ENCODE measurements at places on chromosomes 3 and 15.

DNA sequence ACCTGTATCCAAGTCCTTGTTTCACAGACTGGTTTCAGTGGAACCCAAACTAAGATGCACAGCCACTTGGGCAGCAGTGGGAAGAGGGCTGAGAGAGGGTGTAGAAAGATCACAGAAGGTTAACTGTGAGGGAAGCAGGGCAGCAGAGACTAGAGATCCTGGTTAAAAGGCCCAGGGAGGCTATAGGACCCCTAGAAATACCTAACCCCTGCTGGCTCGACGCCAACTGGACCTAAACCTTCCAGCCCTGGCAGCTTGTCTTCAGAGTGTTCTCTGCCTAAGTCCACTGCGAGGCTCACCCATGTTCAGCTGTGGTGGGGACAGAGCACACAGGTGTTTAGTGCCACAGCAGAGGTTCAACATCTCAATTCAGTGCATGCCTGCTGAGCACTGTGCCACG is 96.5 kb downstream of the ZNF621 start:
- no peak for DNase-seq

DNA sequence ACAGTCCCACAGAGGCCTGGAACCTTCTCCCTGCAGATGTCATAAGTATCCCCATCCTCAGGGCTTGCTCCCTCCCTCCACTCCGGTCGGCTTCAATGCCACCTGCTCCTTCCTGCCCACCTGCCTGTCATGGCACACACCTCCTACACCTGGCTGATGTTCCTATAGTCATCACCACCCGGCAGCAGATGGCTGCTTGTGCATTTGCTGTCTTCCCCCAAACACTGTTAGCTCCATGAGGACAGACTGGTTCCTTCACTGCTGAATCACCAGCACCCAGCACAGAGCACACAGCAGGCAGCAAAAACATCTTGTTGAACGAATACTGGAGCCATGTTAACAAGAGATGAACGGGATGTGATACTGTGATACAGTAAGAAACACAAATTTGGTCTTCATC is 14.8 kb downstream of the TARS3 start:
- no peak for DNase-seq

GRCh38 chr15:94346282-94346681 is 114.9 kb downstream of the MCTP2 start:
- no peak for DNase-seq

- DNase-seq, result no peak
Observed at GRCh38 chr15:99957642-99958013, 224.4 kb upstream of the LYSMD4 start.

DNA sequence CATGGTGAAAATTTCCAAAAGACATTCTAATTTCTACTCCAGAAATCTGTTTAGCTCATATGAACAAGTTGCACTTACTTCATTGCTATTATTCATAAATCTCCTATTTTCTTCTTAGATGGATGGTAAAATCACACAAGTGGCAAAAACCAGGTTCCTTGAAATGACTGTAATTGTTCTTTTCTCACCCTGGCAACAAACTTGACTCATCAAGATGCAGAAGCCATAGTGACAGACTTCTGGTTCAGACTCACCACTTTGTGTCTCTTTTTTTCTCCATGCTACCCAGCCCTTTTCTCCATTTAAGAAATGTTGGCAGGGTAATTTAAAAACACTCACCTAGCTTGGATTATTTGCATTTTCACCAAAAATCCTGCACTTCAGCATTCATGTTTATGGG is 82.1 kb downstream of the LRRC28 start:
- no peak for DNase-seq

- DNase-seq, result no peak
Observed at GRCh38 chr3:168844472-168844871, 748.7 kb upstream of the GOLIM4 start.

GRCh38 chr3:13045904-13046568 is 27.2 kb downstream of the IQSEC1 start:
- DNase-seq, result no peak

- DNase-seq, result no peak
Observed at GRCh38 chr15:75194397-75194796, 7.3 kb upstream of the C15orf39 start.

DNA sequence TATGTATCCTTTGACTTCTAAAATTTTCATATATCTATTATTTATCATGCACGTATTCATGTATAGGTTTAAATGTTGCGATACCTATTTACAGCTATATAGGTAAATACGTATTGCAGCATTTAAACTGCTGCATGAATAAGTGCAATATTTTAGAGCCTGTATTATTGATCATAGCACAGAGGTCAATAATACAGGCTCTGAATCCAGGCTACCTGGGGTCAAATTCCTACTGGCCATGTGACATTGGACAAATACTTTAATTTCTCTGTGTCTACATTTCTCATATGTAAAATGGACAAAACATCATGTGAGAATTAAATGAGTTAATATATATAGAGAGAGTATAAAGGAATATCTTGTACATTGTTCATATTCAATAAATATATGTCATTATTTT is 352.9 kb upstream of the ROBO2 start:
- DNase-seq, result no peak

DNA sequence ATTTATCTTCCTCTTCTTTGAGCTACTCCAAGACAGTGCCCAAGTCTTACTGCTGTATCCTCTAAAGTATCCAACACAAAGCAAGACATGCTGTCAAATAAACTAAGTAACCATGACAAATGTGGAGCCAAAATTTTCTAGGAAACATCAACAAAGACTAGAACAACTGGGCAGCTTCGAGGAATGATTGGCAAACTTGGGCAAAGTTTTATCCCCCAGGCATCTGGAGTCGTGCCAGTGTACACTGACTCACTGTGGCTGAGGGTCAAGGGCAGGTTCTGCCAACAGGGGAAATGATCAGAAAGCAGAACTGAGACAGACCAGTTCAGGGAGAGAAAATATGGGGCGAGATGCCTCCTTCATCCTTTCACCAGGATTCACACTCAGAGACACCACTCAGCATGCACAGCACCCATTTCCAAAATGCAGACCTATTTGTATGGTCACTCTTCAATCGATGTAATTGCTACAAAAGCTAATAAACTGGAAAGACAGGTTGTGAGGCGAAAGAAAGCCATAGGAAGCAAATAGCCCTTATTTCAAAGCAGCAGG is 65.8 kb downstream of the MB21D2 start:
- DNase-seq, result no peak

DNA sequence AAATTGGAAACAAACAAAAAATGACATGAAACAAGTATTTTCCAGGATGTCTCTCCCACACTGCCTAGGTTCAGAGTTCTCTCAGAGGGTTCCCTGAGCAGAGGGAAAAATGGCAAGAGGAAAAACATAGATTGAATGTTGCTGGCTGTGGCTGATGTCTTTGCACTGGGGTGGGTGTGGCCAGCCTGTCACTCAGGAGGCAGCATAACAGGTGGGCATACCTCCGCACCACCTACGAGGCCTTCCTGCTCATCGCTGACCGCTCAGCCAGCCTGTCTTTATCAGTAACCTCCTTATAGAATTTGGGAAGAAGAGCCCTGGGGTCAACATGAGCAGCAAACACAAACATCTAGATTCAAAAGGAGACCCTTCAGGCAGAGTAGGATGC is 216.6 kb upstream of the UMPS start:
- DNase-seq, result peak; percentile 82

GRCh38 chr3:107117922-107118536 is 259.2 kb upstream of the CCDC54 start:
- DNase-seq, result peak; percentile 79

DNA sequence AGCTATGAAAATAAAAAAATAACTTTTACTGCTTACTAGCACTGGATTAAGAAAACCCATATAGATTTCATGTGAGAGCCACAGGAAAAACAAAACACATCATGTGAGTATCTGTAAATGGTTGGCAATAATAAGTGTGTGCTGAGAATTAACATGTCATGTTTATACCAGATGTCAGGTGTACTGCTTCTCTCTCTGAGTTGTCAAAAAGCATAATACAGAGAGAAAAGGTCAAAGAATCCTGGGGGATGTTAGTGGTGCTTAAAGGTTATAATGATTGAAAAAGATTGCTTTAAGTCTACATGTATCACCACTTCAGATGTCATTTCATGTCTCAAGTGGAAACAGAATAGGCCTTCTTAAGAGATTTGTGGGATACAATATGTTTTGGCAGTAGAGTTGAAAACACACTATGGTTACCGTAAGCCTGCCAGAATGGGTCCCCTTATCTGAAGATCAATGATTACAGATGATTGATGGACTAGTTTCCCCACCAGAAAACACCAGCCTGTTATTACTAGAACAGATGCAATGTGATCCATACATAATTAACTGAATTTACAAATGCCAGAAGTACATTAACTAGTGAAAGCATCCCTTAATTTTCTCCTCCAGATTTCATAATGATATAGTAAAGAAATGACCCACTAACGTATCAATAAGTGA is 204.1 kb downstream of the CNTN3 start:
- DNase-seq, result no peak

GRCh38 chr3:149473357-149474249 is 894 bp upstream of the TM4SF4 start:
- no peak for DNase-seq

GRCh38 chr3:172987273-172987672 is 153.8 kb downstream of the SPATA16 start:
- DNase-seq, result peak; percentile 72

GRCh38 chr3:54374214-54374852 is 252.0 kb downstream of the CACNA2D3 start:
- DNase-seq, result peak; percentile 82

GRCh38 chr3:176119826-176120225 is 1077.5 kb downstream of the TBL1XR1 start:
- DNase-seq, result no peak

GRCh38 chr3:184741259-184741556 is 29.3 kb upstream of the MAGEF1 start:
- DNase-seq, result no peak

- peak; percentile 49 for DNase-seq
Observed at GRCh38 chr15:39511000-39511915, 69.6 kb upstream of the THBS1 start.

DNA sequence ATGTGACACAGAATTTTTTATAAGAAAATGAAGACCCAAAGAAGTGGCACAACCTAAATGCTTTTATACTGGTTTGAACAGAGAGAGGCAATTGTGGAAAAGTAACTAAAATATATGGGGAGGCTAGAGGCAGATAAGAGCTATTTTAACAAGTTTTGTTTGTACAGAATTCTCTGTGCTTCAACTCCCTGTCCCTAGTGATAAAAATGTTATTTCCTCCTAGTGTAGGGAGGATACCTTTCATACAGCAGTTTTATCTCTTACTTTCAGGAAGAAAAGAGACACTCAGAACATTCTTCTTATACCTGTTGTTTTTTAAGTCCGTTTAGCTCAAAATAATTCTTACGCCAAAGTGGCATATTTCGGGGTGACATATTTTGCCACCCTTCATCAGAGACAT is 21.2 kb upstream of the ZNF639 start:
- no peak for DNase-seq

DNA sequence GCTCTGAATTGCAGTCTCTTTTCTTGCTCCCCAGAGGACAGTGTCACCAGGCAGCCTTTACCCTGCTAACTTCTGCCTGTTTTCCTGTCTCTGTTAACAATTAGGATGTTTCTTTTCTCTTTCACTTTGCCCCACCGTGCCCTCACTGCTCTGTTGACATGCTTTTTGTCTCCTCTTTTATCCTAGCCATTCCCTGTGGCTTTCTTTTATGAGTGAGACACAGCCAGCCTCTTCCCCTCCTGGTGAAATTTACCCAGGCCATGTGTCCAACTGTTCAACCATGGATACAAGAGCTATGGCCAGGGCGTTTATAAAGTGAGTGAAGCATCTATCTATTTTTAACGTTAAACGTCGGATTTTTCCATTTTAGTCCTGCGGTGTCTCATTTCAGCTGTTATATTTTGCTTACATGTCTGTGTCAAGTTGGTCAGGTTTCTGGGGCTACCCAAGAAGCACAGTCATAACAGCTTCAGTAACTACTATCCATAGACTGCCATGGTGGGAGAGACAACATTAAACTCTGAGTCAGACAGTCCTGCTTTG is 443.2 kb upstream of the AZI2 start:
- DNase-seq, result peak; percentile 52

DNA sequence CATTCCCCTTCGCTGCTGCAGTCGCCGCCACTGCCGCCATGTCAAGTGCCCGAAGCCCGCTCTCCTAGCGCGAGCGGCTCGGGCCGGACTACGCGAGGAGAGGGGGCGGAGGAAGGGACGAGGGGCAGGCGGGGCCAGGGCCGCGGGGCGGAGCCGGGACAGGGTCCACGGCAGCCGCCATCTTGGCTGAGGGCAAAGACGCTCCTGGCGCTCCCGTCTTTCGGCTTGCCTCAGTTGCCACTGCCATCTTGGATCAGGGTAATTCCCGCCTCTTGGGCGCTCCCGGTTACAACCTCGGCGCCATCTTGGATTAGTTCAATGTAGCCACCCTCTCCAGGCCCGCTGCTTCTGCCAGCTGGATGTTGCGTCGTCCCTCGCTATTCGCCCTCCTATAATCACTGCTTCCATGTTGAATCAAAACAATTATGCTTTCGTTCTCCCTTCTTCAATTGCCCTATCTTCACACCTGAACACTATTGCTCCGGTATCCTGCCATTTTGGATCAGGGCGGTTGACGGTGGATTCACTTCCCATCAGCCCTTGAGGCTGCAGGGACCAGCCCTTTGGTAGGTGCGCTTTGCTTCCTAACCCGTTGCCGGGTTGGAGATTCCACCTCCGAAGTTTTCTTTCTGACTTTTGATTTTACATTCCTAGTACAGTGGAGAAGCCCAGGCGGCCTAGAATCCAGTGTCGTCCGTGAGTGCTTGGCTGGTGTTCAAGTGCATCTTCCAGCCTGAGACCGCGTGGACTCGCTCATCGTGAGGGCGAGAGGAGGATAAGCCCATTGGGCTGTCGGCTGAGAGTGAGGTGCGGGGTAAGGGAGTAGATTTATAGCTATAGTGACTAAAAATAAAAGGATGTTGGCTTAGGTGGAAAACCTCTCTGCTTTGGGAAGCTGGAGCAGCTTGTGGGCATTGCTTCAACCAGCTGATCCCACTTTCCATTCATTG is at the start of gene HACD2:
TSS of gene HACD2 (minus strand) at position 66 of the 950 bp plus-strand sequence. CDS start at position 40, 26 bp downstream.
- peak; percentile 99 for DNase-seq

GRCh38 chr3:51382076-51382745 is 2.9 kb upstream of the MANF start:
- DNase-seq, result peak; percentile 58

GRCh38 chr3:43522727-43523362 is 99.0 kb downstream of the ANO10 start:
- DNase-seq, result no peak

DNA sequence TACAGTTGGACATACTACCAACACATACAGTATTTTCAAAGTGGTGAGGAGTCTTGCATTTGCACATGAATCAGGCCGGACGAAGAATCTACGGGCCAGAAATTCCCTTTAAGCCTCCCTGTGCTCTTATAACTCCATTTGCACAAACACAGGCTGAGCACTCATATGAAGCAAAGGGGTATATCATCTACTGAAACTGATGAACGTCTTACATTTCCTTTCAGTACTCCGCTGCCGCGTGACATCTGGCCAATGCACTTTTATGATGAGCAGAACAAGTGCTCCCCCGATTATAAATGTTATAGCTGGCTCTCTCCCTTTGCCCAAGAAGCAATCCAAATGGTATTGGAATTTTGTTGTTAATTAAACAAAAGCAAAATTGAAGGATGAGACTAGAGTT is 110.3 kb upstream of the ICE2 start:
- no peak for DNase-seq

Measured in endodermal cell (in vitro differentiated cells).